ENCODE measurements at places on chromosomes 13 and 19.

DNA sequence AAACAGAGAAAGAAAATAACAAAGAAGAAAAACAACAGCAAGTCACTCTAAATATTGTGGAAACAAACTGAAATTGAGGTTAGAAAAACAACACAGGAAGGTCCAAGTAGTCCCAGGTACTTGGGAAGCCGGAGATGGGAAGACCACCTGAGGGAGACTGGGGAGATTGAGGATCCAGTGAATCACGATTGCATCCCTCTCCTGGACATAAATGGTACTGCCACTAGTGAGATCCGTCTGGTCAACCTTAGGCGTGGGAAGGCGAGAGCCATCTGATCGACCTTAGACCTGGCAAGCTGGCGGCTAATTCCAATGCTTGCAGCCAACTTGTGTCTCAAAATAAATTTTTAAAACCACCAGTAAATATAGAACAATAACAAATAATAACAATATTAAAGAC, 81.9 kb downstream of the ZNF726 start:
- DNase-seq = no peak

DNA sequence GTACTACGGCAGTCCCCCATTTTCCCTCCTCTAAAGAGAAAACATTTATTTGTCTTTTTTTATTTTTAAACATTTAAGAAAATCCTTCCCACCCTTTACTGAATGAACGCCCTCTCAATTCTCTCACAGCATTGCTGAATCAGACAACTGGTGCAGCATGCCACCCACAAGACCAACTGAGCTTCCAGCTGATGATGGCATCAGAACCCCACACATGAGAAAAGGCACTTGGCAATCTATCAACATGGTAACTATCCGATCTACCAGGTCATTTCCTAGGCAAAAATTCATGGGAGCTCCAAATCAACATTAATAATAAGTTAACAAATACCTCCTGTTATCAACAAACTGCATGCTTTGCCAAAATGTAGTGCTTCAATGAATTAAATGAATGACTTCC, 43.1 kb downstream of the LHFPL6 start:
- DNase-seq = no peak

- no peak for DNase-seq
Observed at GRCh38 chr19:34226036-34226435, 28.3 kb upstream of the GARRE1 start.

- DNase-seq = no peak
Observed at GRCh38 chr13:113451951-113452421, 1.3 kb downstream of the ADPRHL1 start.

GRCh38 chr19:16594131-16594586, 21.9 kb upstream of the SLC35E1 start:
- no peak for DNase-seq
